ENCODE measurements at places on chromosomes 16 and 17.

DNA sequence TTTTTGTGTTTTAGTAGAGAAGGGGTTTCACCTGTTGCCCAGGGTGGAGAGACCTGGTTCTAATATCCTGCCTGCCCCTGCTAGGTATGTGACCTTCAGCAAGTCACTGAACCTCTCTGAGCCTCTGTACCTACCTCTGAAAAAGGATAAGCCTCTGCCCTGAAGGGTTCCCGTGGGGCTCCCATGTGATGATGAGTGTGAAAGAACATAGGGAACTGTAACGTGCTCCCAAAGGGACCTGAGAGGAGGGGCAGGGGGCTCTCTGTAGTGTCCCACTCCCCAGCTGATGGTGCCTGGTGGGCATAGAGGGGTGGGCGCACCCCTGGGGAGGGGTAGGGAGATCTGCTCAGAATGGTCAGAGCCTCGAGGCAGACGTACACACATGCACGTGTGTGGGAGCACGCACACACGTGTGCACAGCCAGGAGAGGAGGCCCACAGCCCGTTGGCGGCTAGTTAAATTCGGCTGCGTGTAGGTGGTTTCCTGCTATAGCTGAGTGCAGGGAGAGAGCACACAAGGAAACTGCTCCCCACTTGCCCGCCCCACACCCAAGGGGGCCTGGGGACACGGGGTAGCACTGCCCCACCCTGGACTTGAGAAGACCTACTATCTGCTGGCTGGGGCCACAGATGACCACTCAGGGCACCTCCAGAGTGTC, 6.7 kb downstream of the KCNH4 start:
- DNase-seq: no peak

GRCh38 chr17:22270381-22270780, 578.1 kb downstream of the KCNJ18 start:
- DNase-seq: no peak

GRCh38 chr17:73400915-73401545, 89.2 kb upstream of the CDC42EP4 start:
- DNase-seq: no peak

DNA sequence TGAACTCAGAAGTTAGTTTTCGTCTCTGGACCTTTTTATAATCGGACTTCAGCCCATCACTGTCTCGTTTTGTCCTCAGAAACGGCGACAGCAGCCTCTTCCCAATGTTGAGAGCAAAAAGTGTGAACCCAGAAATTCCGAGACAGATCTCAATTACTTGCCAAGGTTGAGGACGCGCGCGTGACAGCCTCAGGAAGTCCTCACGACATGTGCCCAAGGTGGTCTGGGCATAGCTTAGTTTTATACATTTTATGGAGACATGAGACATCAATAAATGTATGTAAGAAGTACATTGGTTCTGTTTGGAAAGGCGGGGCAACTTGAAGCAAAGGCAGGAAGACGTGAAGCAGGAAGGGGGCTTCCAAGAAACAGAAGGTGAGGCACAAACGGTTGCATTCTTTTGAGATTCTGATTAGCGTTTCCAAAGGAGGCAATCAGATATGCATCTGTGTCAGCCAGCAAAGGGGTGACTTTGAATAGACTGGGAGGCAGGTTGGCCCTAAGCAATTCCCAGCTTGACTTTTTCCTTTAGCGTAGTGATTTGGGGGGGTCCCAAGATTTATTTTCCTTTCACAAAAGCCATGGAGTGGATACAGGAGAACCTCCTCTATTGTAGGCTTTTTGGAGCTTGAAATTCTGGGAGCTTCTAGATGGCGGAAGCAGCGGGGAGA, 583 bp upstream of the ZNF747 start:
- DNase-seq: no peak

- no peak for DNase-seq
These were observed 10.9 kb downstream of the CACNB1 start for GRCh38 chr17:39186481-39187002.

DNA sequence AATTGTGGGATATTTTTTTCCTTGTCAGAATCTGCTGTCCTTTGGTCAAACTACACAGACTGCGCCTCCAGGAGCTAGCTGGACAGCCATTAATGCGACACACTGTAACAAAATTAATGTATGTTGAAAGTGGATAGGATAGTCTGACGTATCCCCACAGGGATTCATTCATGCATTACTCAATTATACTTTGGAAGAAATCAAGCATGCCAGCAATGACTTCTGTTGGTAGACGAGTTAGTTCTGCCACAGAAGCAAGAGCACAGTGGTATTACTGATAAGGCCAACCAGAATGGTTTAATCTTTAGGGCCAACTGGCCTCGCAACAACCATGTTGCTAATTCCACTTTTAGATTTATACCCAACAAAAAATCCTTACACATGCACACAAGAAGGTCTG, 106.4 kb upstream of the TOB1 start:
- no peak for DNase-seq

DNA sequence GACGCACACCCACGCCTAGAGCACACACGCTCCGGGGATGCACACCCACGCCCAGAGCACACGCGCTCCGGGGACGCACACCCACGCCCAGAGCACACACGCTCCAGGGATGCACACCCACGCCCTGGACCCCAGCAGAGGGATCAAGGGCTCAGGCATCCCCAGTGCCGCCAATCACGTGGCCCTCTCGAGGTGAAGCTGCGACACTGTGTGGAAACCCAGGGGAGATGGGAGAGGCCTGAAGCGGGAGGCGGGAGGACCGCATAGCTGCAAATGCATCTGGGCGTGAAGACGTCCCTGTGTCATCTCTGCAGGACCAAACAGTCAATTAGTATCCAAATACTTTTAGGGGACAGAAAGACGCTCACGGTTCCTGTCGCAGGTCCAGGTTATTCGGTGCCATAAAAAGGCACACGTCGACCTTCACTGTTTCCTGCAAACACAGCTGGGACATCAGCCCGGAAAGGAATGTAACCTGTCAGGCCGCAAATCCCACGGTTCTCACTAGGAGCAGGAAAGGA, 56.4 kb downstream of the TBC1D16 start:
- DNase-seq: no peak

GRCh38 chr17:48194097-48194550, 86.6 kb downstream of the SNX11 start:
- no peak for DNase-seq

DNA sequence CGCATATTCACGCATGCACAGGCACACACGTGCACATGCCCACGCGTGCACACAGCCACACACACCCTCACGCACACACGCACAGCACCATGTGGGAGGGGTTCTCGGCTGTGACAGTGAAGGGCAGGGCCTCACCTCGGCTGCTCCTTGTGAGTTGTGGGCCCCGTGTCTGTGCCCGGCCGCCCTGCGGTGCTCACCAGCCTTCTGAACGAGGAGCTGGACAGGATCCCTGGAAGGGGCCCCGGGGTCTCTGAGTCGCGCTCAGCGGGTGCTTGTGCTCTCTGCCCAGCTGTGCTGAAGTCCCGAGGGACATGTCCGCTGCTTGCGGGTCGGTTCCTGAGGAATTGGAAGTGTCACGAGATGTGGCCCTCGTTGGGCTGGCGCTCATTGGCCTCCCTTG, 16.1 kb downstream of the TSC2 start:
- no peak for DNase-seq

DNA sequence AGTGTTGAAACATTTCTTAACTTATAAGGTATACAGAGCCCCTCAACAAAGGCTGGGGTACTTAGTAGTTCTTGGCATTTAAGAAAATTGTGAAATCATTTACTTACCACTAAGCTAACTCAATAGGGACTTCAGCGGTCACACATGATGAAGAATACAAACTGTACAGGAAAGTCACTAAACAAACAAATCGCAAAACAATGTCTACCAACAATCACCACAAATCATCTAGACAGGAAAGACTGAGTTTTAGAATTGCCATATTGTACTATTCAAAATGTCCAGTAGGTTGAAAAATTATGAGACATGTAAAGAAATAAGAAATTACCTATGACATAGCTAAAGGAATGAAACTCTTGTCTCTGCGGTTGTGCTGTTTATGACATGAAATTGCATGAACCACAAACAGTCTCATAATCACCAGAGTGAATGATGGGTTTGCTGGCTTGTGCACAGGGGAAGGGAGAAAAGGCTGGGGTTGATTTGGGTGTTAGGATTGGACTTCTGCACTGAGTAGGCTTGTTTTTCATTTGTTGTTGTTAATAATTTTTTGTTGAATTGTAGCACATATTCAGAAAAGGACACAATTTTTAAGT, 441.1 kb upstream of the MON1B start:
- DNase-seq: no peak

Data from activated CD4-positive, CD25-positive, alpha-beta regulatory T cell (primary cell).